ENCODE measurements at places on chromosomes 3 and 15.

DNA sequence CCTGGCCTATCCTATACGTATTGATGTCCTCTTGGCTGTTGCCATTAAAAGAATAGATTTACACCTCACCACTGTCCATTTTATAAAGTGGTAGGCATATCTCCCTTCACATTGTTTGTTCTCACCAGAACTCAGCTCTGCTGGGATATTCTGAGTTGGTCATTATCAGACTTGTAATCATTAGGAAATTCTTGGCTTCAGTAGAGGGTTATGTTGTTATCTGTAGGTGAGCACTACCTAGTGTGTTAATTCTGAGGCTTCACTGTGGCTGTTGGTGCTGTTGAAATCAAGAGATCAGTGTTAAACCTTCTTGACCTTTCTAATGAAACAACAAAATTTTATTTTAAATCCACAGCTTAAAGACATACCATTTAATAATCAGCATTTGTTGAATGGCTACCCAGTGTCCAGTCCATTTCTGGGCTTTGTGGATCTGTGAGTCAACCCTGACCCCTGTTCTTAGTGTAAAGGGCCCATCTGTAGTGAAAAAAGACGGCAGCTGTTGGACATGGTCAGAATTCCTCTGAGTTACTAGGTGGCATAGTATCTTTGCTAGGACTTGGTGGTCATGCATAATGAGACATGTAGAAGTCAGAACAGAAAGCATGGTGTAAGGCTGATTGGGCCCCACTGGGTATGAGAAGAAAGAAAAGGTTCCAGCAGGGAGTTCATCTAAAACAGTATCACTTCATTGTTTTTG is 32.9 kb upstream of the P4HTM start:
- DNase-seq = no peak

GRCh38 chr3:106588739-106589138 is 719.9 kb upstream of the CBLB start:
- no peak for DNase-seq

DNA sequence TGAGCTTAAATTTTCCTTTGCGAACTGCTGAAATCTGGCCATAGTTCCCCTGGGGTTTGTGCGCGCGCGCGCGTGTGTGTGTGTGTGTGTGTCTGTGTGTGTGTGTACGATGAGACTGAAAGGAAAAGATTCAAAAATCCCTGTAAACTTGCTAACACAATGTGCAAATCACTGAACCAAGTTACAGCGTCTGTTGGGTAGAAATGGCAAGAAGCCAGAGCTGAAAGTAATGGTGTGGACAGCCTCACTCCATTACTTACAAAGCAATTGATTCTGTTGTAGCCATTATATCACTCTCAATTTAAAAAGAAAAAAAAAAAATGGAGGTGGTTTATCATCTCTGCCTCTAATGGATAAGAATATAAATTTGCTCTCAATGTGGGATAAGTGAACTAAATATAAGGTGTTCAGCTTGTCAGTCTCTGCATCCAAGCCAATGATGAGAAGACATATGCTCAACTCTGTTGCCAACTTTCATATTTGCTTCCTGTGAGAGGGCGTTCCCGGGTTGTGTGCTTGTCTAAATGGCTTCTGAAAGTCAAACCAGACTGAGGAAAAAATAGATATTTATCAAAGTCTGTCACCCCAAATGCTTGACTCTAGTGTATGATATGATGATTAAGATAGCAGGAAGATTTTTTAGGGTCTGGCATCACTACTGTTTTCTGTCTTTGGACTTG is 422.2 kb downstream of the ZNF385D start:
- DNase-seq = no peak

- DNase-seq = no peak
Observed at GRCh38 chr3:156478891-156479290, 76.0 kb downstream of the SSR3 start.

GRCh38 chr15:45259796-45260195 is 7.8 kb downstream of the SLC28A2 start:
- DNase-seq = no peak

DNA sequence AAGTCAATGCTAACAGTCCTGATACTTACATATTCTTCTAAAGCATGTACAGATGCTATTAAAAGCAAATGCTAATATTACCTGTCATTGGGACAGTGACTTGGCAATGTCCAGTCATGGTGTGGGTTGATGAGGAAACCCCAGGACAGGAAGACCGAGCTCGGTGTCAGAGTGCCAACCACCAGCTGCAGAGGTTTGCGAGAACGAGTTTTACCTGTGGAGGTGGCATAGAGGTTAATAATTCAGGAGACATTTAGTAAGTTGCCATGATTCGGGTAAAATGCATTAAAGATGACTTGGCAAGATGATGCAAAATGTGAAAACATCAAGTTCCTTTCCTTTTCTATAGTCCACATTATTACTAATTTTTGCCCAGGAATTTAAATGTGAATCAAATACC is 94.5 kb downstream of the ABI3BP start:
- no peak for DNase-seq

GRCh38 chr15:100972975-100973350 is 53.8 kb downstream of the LRRK1 start:
- no peak for DNase-seq

GRCh38 chr3:156472150-156472549 is 82.8 kb downstream of the SSR3 start:
- DNase-seq = no peak

DNA sequence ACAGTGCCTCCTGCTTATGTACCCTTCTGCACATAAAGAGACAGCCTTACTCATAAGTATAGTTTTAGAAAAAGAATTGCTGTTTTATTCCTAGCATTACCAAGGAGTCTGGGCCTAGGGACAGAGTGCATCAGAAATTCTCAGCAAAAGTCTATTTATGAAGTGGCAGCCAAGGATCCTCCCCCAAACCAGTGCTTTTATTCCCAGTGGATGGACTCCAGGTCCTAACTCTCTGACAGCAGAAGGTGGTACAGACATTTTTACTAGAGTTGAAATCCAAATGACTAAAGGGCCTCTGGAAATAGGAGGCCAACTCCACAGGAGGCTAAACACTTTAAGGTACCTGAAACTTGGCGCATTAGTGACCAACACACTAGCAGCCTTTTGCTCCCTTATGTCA is 407.2 kb upstream of the TPRG1 start:
- DNase-seq = no peak

GRCh38 chr3:18446149-18446825 is 21.1 kb upstream of the SATB1 start:
- no peak for DNase-seq

- no peak for DNase-seq
Observed at GRCh38 chr15:68420186-68420684, 11.7 kb downstream of the ITGA11 start.

GRCh38 chr3:24730173-24730572 is 235.5 kb upstream of the THRB start:
- no peak for DNase-seq

GRCh38 chr3:157274644-157275137 is 114.7 kb upstream of the CCNL1 start:
- no peak for DNase-seq

DNA sequence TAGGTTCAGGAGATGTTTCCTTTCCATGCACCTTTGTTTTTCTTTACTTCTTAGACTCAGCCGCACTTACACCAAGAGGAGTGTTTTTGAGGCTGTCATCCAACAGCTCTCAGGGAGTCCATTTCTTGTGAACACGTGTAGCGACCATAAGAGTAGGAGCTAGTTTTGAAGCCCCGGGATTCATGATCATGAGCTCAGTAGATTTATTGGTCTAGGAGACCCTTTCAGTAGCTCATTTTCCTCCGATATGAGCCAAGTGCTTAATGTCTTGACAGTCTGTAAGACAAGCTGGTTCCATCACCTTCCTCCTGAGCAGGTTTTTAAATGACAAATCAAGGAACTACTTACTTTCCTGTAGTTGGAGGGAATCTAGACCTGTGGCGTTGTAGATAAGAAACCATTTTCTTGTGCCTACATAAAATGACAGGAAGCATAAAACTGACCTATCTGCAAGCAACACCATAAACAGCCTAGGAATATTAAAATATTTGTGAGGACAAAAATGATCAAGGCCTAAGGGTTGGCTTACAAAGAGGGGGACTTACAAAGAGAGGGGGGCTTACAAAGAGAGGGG is 172.6 kb upstream of the BHLHE40 start:
- DNase-seq = no peak

DNA sequence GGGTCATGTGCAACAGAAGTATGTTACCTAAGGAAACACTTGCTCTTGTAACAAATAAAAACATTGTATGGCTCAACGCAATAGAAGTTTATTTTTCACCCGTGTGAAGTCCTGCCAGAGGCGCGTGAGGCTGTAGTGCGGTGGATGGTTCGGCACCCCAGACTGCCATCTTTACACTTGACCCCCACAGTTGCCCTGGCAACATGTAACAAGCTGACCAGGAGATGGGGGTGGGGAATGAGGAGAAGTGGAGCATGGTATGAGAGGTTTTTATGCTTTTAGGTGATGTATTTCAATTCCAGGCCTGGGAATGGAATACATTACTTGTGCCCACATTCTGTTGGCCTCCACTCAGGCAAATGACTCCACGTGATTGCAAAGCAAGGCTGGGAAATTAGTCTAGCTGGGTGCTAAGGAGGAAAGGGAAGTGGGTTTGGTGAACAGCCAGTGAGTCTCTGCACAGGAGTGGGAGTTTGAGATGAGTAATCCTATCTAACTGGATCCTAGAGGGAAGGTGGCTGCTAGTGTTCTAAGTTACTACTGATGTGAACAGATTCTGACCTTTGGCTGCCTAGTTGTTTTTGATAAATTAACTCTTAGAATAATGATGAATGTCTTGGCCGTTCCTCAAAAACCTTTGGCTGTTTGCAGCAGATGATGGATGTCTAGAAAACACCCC is 33.8 kb upstream of the GREM1 start:
- no peak for DNase-seq
